CD4-positive, alpha-beta T cell treated with Interleukin-1 beta for 1 hour (primary cell): ENCODE measurements at places on chromosomes 12 and 14.

DNA sequence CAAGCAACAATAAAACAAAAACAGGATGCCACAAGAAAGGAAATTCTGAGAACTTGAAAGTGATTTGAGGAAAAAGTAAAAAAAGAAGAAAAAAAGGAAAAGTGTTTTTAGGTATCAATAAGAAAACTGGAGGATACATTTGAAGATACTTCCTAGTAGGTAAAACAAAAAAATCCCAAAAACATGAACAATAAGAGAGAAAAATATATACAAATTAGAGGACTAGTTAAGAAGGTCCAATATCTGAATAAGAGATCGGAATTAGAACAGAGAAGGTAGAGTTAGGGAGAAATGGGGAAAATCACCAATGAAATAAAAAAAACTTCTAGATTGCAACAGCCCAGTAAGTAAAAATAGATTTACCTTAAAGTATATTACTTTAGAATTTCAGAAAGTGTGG lies 8.8 kb downstream of the DEPDC4 start:
- DNase-seq = no peak

DNA sequence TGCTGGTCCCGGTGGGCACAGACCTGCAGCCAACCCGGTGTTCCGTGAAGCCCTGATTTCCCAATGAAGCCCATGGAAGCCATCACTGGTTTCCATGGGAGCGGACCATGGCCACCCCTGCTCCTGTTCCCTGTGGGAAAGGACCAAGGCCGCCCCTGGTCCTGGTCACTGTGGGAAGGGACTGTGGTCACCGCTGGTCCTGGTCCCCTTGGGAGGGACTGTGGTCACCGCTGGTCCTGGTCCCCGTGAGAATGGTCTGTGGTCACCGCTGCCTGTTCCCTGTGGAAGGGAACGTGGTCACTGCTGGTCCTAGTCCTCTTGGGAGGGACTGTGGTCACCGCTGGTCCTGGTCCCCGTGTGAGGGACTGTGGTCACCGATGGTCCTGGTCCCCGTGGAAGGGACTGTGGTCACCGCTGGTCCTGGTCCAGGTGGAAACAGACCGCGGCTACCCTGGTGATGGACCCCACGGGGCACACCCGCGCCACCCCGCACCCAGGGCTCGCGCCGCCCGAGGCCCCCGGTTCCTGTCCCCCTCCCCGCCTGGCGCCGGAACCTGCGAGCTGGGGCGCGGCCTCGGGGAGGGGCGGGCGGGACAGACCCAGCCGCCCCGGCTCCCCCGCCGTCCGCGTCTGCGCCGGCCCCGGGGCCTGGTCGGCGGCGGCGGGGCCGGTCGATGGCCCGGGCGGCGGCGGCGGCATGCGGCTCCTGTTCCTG lies at the start of gene GLT1D1:
GLT1D1 (plus strand) TSS at position 594 of the 715 bp plus-strand sequence; CDS start at position 698, 104 bp downstream.
- DNase-seq = no peak

DNA sequence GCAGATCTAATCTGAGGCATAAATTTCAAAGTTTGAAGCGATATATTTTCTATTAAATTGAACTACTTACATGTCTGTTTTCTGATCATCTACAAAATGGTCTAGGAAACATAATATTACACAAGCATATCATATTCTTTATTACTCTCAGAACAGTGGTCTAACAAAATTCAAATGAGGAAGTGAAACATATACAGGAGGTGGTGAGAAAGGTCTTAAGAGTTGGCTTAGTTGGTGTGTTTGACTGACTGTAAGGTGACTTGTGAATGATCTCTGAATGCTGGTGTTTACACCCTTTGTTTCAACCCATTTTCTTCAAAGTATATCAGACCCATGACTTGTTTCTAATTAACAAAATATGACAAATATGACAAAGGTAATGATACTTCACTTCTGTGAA lies 1156.8 kb downstream of the SLC16A7 start:
- no peak for DNase-seq

DNA sequence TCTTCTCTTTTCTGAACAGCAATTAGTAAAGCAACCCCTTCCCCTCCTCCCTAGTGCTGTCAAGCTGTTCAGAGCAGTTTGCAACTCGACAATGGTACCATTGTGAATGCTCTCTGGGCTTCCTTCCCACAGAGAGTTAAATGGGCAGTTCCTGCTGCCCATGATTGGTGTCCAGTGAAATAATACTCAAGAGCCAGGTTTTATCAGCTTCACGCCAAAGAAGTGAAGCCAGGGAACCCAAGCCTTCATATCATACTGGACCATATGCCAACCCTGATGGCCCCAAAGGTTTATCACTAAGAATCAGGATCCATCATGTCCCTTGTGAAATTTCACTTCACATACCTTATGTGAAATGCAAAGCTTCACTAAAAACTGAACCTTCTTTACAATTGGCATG lies 24.7 kb downstream of the INSM2 start:
- DNase-seq = no peak

GRCh38 chr12:12016284-12017100 lies 54.2 kb upstream of the BCL2L14 start:
- no peak for DNase-seq

- DNase-seq = no peak
Observed at GRCh38 chr12:91513313-91513712, 330.7 kb upstream of the DCN start.

- no peak for DNase-seq
Observed at GRCh38 chr12:60043236-60043635, 447.4 kb downstream of the SLC16A7 start.

- DNase-seq = no peak
Observed at GRCh38 chr12:18340786-18341185, 79.5 kb downstream of the PIK3C2G start.

DNA sequence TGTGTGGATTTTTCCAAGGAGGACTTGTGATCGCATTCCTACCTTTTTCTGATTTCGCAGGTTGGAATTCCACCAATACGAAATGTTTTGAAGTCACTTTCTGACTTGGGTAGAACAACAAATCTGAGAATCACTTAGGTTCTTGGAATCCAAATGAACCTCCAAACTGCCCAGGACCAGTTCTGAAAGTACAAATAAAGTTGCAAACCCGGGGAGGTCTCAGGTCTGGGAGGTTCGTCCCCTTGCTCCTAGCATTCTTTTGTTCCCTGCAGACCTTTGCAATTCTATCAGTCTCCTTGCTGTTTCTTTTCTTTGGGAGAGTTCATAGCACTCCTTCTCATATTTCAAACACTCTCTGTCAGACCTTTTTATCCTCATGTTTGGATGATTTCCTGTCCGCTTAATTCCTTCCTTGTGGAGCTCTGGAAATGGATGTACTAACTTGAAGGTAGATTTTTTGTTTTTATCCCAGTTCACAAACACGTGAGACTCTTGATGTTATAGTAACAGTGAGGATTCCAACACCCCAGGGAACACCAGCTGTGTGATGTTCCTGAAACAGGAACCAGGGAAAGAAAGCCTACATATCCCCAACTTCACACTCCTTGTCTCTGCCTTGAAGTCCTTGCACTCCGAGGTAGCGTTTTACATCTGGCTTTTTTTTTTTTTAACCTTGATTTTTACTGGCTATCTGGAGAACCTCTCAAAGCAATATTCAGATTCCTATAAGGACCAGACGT lies 70.6 kb downstream of the TMEM132C start:
- no peak for DNase-seq

DNA sequence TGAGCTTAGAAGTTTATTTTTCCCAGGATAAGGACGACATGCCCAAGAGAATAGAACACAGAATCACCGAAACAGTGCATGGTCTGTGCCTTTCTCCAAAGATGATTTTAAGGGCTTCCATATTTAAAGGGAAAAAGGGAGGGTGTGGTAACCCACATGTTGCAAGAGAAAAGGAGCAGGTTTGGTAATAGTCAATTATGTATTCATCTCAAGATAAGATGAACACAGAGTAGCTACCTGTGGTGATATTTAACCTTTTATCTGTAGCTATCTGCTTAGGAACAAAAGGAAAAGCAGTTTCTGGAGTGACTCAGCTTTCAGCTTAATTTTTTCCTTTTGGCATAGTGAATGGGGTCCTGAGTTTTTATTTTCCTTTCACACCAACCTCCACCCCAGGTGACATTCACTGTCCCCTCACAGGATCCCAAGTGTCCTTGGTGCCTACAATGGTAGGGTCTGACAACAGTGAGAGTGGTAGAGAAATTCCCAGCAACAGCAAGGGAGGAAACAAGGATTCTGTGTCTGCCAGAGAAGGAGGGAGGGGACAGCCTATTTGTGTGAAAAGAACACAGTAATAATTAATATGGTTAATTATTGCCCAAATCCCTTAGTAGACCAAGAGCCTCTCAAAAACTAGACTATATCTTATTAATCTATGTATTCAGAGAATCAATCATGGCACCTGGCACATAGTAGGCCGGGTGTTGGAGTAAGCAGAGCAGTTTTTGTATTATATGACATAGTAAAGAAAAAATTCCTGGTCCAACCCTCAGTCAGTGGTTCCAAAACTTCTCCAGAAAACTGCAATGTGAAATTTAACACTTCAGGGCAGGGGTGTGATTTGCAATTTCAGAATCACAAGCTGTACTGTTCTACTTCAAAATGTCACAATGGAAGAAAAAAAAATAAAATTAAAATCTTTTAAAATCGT lies 154.5 kb downstream of the PHLDA1 start:
- DNase-seq = no peak

GRCh38 chr12:95646781-95647190 lies 95.5 kb upstream of the USP44 start:
- DNase-seq = no peak

DNA sequence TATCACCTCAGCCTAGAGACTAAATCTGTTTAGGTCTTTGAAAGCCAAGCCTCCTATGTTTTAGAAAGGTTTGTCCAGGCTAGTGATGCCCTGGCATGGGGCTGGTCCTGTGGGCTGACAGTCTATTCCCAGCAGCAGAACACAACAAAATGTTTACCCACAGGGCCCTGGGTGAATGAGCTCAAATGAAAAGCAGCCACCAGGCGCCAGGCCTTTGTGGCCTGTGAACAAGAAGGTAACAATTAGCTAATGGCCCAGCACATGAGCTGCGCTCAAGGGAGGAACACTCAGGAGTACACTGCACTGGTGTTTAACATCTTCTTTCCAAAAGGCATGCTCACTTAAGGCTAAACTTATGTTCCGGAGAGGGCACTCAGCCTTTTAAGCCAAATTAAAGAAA lies 202.2 kb downstream of the MON2 start:
- no peak for DNase-seq

DNA sequence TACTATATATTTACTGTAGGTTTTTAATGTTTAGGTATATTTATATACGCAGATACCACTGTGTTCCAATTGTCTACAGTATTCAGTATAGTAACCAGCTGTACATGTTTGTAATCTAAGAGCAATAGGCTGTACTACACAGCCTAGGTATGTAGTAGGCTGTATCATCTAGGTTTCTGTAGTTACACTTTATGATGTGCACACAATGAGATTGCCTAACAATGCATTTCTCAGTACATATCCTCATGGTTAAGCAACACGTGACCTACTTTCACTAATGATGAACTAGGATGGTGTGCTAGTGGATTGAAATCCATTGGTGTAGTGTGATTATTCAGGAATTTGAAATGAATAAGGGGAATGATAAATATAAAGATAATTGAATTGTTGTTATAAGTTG lies 77.7 kb downstream of the ETNK1 start:
- no peak for DNase-seq

DNA sequence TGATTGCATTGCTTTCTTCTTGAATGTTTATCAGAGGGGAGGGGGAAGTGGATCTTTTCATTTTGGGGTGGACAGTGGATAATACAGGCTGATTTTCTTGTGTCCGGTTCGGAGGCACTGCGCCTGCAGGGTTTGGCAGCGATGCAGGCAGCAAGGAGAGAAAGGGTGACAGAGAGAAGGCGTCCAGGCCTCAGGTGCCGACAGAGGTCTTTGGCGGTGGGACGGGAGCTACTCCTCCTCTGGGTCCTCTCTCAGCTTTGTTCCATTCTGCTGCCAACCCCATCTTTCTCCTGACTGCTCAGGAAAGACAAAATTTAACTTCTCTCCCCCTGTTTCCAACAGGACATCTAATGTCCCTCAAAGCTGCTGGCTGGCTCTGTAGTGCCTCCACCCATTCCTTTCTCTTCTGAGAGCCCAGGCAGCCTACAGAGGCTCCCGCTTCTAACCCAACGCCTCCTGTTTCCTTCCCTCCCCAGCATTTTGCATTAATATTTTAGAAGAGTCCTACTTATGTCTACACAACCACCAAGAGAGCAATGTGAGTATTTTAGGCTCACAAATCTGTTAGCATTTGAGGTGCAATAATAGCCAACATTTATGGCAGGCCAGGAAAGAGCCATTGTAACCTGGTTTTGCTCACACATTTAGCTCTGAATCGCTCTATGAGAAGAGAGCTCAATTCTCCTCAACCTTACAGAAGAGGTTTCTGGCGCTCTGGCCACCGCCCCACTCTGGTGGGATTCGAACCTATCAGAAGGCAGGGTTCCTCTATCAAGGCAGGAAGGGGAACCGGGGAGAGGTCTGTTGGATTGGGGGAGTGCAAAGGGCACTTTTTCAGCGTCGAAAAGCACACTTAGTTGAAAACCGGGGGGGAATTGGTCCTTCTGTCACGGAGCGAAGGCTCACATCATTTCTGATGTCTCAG lies 7.1 kb upstream of the TBX5 start:
- no peak for DNase-seq

GRCh38 chr14:102998393-102998792 lies 59.0 kb downstream of the CDC42BPB start:
- DNase-seq = no peak

GRCh38 chr14:34180434-34180833 lies 229.6 kb upstream of the EGLN3 start:
- no peak for DNase-seq

- no peak for DNase-seq
Observed at GRCh38 chr14:78007160-78007559, 163.0 kb upstream of the NRXN3 start.

GRCh38 chr14:76574416-76575095 lies 186.7 kb upstream of the VASH1 start:
- DNase-seq = no peak

DNA sequence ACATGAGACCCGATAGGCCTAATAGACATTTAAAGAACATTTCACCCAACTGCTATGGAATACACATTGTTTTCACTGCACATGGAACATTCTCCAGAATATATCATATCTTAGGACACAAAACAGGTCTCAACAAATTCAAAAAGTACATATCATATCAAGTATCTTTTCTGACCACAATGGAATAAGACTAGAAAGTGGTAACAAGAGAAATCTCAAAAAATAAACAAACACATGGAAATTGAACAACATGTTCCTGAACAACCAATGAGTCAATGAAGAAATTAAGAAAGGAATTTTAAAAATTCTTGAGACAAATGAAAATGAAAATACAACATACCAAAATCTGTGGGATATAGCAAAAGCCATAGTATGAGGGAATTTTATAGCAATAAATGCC lies 208.1 kb downstream of the PTPRO start:
- DNase-seq = no peak

DNA sequence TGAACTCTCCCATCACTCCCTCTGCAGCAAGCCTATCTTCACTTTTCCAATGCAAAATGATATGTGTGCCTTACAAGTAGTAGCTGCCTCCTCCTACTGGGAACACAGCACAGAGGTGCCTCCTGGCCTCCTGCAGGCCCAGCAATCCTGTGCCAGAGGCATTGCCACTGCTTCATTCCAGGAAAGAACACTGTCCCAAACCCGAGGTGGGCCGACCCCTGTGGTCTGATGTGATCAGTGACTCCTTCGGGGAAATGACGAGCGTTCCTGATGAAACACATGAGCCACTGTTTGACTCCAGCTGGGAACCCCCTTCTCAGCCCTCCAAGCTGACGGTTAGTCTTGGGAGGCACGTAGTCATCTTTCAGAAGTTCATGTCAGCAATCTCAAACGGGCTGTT lies 19.5 kb downstream of the PSMC1 start:
- no peak for DNase-seq
